ENCODE measurements at places on chromosomes 2 and 18.

GRCh38 chr2:197358931-197359330, 48.4 kb upstream of the ANKRD44 start:
- DNase-seq, result no peak

- no peak for DNase-seq
Measured at GRCh38 chr18:63971320-63972001, 1.6 kb downstream of the SERPINB8 start.

DNA sequence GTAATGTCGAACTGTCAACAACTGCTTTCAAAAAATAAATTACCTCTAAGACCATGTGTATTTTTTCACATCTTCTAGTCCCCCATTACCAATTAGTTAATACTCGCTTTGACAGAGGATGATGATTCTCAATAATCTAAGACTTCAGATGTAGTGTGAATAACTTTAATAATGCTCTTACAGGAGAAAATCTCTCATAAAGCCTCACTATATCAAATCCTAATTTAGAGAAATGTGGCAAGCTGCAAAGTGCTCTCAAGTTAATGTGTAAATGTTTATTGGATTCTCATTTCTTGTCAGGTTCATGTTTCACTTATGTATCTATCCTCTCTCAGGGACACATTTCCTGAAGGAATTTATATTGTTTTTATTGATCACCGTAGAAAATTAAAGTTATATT, 223.9 kb downstream of the CDH7 start:
- DNase-seq, result no peak

GRCh38 chr2:65744477-65745200, 312.2 kb upstream of the SPRED2 start:
- DNase-seq, result no peak

GRCh38 chr2:44786817-44787214, 154.7 kb upstream of the SIX3 start:
- DNase-seq, result no peak

Data from NCI-H2081 (cell line).